ENCODE measurements at places on chromosomes 7 and 10.

GRCh38 chr10:122786269-122786668 lies 59.4 kb downstream of the CUZD1 start:
- DNase-seq, result no peak

GRCh38 chr7:49099587-49100326 lies 175.4 kb downstream of the CDC14C start:
- no peak for DNase-seq

GRCh38 chr10:100807241-100807951 lies 62.0 kb downstream of the PAX2 start:
- no peak for DNase-seq

- no peak for DNase-seq
These were observed at the start of gene DIP2C for GRCh38 chr10:689452-690371. TSS of gene DIP2C (minus strand) at chr10:689668. CDS start at chr10:689578, 90 bp downstream.

GRCh38 chr10:69125554-69125953 lies 1.6 kb downstream of the VPS26A start:
- DNase-seq, result no peak

Measured in stimulated activated CD8-positive, alpha-beta memory T cell treated with anti-CD3 and anti-CD28 coated beads, Interleukin-4, amount 100 ng/mL, for 4 hours (primary cell).